Fibroblast of the aortic adventitia (primary cell): ENCODE measurements at places on chromosomes 2 and 18.

GRCh38 chr2:113226462-113226861 lies 52.3 kb downstream of the PAX8 start:
- DNase-seq: no peak

- DNase-seq: no peak
Observed at GRCh38 chr2:35973132-35973736, 382.3 kb upstream of the CRIM1 start.

- no peak for DNase-seq
Observed at GRCh38 chr2:131155208-131155855, 50.2 kb downstream of the PLEKHB2 start.

GRCh38 chr2:69933839-69934613 lies 19.1 kb downstream of the MXD1 start:
- peak; percentile 95 for DNase-seq

DNA sequence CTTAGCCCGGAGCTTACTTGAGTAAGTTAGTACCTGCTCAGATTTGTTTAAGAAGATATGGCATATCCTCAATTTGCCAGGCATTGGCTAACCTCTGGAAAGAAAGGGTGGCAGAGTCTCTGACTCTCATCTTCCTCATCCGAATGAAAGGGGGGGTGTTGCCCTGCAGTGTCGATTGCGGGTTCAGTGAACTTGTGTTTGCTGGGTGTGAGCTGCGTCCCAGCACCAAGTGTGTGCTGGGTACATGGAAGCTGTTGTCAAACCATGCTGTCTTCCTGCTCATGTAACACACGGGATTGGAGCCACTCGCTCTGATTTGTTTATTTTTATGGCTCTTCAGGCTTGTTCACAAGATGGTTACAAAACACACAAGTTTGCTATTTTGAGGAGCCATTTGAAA lies 171.4 kb upstream of the PXDN start:
- no peak for DNase-seq

GRCh38 chr18:70156886-70157285 lies 48.6 kb downstream of the RTTN start:
- DNase-seq: no peak

DNA sequence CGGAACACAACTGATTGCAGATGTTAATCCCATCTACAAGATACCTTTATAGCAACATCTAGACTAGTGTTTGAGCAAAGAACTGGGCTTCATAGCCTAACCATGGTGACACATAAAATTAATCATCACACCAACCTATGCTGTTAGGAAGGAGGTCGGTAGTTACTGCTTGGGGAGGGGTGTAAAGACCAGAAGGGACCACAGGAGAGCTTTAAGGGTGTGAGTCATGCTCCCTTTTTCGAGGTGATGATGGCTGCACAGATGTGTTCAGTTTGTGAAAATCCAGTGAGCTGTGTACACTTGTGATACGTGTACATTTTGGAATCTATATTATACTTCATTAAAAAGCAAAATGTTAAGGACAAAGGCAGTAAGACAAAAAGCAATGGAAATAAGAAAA lies 4.6 kb upstream of the SEH1L start:
- DNase-seq: no peak

- DNase-seq: no peak
Observed at GRCh38 chr2:67054728-67055127, 342.4 kb upstream of the ETAA1 start.
